ENCODE measurements at places on chromosomes 2 and 18.

- no peak for DNase-seq
Observed at GRCh38 chr2:122319539-122320132, 564.2 kb downstream of the TSN start.

GRCh38 chr2:183126635-183127034, 2.4 kb downstream of the NUP35 start:
- no peak for DNase-seq

- no peak for DNase-seq
Observed at GRCh38 chr2:98127229-98127989, 40.4 kb downstream of the VWA3B start.

GRCh38 chr2:71156573-71156972, 26.1 kb downstream of the MPHOSPH10 start:
- DNase-seq, result no peak

DNA sequence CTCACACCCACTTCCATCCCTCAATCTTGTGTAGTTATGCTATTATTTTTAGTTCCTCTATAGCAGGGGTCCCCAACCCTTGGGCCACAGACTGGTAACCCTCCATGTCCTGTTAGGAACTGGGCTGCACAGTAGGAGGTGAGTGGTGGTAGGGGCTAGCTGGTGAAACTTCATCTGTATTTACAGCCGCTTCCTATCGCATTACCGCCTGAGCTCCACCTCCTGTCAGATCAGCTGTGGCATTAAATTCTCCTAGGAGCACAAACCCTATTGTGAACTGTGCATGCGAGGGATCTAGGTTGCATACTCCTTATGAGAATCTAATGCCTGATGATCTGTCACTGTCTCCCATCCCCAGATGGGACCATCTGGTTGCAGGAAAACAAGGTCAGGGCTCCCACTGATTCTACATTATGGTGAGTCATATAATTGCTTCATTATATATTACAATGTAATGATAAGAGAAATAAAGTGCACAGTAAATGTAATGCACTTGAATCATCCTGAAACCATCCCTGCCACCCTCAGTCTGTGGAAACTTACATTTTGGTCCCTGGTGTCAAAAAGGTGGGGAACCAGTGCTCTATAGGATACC, 1.6 kb upstream of the RAB11FIP5 start:
- no peak for DNase-seq

GRCh38 chr2:191686066-191686465, 8.1 kb downstream of the NABP1 start:
- no peak for DNase-seq

DNA sequence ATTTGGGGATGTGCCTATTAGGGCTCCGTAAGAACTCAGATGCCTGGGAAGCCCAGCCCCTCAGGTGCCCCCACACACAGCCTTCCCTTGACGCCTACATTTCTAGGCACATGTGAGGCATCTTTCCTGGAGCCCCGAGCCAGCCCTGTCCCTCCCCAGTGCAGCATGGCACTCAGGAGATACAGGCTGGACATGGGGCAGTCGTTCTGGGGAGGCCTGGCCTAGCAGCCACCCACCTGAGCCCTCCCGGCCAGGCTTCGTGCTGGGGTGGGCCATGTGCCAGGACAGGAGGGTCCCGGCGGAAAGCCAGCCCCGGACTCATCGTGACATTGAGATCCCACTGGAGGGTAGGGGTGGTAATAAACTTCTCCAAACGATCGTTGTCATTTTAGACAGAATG, 15.2 kb downstream of the BOK start:
- DNase-seq, result no peak
